ENCODE measurements at places on chromosomes 5 and 9.

DNA sequence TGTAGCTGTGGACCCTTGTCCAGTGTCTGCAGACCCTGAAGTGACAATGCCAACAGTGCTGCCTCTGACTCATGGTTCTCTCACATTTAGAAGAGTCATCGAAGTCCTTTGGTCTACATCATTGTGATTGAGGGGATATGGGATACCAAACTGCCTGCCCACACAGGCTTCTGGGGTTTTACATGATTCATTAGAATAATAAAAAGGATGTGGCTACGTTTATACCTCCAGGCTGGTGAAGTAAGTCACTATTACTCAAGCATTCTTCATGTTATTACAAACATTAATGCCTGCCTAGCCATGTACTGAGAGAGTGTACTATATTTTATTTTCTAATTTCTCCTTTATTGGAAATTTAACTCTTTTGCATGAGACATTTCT, 365.7 kb downstream of the SPATA31D1 start:
- DNase-seq: no peak

GRCh38 chr5:107555425-107556090, 115.2 kb downstream of the EFNA5 start:
- DNase-seq: no peak

GRCh38 chr5:6488021-6488420, 39.4 kb downstream of the UBE2QL1 start:
- no peak for DNase-seq

DNA sequence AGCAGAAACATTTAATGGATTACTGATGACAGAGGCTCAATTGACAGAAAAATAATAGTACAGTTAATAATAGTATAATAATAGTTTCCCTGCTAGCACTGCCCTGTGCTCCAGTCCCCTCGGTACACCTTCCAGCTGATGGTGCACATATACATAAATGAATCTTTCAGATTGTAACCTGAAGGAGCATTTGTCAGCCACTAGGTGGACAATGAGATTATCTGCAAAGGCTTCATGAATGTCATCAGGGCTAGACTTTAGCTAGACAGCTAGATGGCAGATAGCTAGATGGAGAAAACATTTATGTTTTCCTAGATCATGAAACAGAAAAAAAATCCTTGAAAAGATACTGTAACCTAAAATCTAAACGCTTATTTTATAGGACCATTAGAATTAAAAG, 304.4 kb upstream of the SMC2 start:
- no peak for DNase-seq

DNA sequence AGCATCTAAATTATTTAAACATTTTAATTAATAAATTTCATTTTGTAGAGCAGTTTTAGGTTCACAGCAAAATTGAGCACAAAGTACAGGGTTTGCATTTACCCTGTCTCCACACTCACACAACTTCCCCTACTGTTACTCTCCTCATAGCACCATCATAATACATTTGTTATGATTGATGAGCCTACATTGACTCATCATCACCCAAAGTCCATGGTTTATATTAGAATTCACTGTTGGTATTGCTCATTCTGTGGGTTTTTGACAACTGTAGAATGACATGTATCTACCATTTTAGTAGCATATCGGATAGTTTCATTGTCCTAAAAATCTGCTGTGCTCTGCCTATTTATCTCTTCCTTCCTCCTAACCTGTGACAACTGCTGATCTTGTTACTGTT, 411.1 kb upstream of the MPDZ start:
- DNase-seq: no peak

GRCh38 chr5:45038366-45038987, 229.7 kb downstream of the MRPS30 start:
- DNase-seq: no peak

GRCh38 chr5:31361234-31361633, 167.7 kb downstream of the CDH6 start:
- no peak for DNase-seq

- DNase-seq: peak; percentile 63
Measured at GRCh38 chr9:34985311-34985899, 4.1 kb upstream of the DNAJB5 start.

GRCh38 chr5:78300464-78301045, 6.1 kb upstream of the AP3B1 start:
- DNase-seq: peak; percentile 35

DNA sequence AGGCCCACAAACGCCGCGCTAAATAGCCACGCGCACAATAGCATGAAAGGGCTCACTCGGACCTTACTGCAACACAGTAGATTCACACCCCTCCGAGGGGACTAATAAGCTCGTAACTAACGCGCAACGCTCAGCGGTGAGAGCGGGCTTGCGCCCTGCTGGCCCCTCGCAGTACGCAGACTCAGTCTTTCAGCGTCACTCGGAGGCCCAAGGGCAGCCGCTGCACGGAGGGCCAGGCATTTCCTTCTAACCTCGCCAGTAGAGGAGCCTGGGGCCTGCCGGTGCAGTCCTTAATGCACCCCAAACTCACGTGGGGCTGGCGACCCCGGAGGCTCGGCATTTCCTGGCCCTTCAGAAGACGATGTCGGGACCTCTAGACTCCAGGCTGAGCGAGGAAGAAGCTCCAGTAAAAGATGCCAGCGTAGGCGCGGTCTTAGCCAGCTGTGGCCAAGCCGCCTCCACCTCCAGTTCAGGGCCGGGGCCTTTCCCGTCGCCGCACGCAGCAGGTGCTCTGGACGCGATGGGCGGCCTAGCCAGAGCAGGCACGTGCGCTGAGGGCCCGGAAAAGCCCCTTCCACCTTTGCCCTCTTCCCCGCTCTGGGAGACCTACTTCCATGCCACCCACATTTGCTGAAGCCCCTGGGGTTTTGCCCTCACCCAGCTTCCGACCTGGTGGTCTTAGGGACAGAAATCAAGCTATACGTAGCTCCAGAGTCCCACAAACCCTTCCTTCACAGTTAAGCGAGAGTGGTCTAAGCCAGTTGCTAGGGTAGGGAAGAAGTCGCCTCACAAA, 38.3 kb upstream of the TIFAB start:
- no peak for DNase-seq

DNA sequence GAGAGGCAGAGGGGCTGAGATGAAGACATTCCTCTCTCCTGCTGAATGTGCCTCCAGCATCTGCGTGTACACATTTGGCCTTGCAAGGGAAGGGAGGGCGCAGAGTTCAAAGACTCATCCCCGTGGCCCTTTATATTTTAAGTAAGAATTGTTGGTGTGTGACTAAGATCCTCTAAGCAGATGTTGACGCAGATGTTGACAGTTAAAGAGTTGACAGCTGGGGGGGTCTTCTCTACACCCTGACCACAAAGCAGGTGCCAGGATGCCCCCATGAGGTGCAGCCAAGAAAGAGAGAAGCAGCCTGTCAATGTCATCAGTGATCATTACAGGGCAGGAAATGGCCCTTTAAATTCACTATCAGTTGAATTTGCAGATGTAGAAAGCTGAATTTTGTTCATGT, 262.9 kb downstream of the IRX1 start:
- no peak for DNase-seq

DNA sequence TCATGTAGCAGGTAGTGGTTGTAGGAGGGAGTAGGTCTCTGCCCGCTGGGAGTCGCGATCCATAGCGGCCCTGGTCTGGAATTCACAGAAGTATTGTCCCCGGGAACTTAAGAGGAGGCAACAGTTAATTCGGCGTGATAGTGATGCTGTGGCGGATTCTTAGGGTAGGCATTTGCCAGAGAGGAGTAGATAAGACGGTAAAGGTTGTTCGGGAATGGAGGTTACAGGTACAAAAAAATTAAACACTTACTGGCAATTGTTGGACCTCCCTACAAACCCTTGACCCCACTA, 679 bp downstream of the SMC5 start:
- DNase-seq: no peak
